ENCODE measurements at places on chromosomes 5 and 9.

DNA sequence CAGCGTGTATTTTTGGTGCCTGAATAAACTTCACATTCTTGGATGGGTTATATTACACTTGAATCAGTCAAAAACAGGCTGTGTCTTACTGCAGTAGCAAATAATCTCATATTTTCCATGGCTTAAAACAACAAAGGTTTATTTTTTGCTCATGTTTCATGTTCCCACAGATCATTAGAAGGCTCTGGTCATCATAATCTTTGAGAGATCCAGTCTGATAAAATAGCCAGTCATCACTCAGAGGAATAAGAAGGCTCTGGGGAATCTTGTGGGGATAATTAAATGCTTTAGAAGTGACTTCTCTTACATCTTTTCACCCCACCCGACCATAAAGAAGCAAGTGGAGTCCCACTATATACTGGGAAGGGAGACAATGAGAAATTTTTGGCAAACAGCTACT, 417.7 kb downstream of the PSAT1 start:
- H3K27ac ChIP-seq = no peak overlapping the region
- H3K27me3 ChIP-seq = no peaks in the 10 kb centered on the region
- no peak overlapping the region for H3K4me3 ChIP-seq
- DNase-seq = no peak
- H3K36me3 ChIP-seq = no peaks in the 10 kb centered on the region

DNA sequence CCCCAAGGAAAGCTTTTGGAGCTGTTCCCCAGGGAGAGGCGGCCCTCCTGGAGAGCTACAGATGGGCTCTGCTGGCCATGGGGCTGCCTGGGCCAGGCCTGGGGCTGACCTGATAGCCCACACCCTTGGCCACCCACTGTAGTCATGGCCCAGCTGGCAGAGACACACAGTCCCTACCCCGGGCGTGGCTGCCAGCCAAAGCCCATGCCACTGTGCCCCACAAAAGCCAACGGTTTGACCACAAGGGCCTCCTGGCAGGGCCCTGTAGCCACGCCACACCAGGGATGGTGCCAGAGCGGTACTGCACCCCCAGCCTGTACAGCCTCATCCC, 15.2 kb downstream of the NACC2 start:
- H3K4me3 ChIP-seq = no peak overlapping the region
- no peaks in the 10 kb centered on the region for H3K27me3 ChIP-seq
- DNase-seq = no peak
- no peak overlapping the region for H3K27ac ChIP-seq
- no peaks in the 10 kb centered on the region for H3K36me3 ChIP-seq
- H3K4me1 ChIP-seq = peaks cover 13% of the 10 kb centered on the region

DNA sequence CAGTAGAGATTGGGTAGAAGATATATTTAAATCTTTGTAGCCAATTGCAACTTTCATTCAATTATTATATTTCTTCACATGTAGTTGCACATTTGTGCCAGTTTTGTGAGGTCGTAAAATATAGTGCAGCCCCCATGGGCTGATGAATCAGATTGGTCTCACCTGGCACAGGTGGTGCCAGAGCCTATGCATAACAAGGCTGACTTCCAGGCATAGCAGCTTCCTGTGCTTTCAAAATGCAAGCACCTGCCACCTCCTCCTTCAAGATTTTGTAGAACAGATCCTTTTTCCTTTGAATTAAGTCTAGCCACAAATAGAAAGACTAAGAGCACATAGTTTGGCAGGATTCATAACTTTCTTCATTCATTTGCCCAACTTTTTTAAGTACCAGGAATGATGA, 87.1 kb downstream of the STARD4 start:
- H3K27ac ChIP-seq = no peak overlapping the region
- DNase-seq = no peak
- no peaks in the 10 kb centered on the region for H3K27me3 ChIP-seq
- no peak overlapping the region for H3K4me3 ChIP-seq
- H3K36me3 ChIP-seq = peaks cover 66% of the 10 kb centered on the region

GRCh38 chr5:87829217-87829551, 416.5 kb upstream of the CCNH start:
- H3K27ac ChIP-seq = no peak overlapping the region
- no peak overlapping the region for H3K4me3 ChIP-seq
- no peaks in the 10 kb centered on the region for H3K36me3 ChIP-seq
- no peaks in the 10 kb centered on the region for H3K4me1 ChIP-seq
- H3K27me3 ChIP-seq = no peaks in the 10 kb centered on the region
- DNase-seq = no peak

DNA sequence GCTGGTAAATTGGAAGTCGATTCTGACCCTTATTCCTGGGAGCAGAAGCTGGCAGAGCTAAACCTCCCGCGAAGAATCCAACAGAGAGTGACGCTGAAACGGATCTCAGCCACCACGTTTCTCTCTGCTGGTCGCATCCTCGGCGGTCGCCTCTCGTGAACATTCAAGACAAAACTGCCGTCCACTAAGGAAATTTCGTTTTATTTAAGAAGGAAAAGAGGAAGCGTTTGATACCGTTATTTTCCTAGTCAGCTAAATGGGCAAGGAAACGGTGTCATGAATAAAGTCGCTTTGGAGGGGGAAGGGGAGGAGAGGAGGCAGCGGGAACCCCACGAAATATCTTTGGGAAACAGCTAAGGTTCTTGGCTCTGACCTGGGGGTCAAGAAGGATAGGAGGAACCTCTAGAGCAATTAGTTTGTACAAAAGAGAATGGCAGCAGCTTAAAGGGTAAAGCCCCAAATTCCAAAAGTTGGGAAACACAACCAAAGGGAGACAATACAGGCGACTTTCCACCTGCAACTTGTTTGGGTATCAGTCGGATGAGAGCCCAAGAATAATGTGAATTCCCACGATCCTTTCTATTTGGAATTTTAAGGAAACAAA, 1.9 kb downstream of the FOXB2 start:
- peak overlapping the region; percentile 11 for H3K27ac ChIP-seq
- peak overlapping the region; percentile 7 for H3K4me3 ChIP-seq
- H3K27me3 ChIP-seq = peaks cover 96% of the 10 kb centered on the region
- peaks cover 11% of the 10 kb centered on the region for H3K36me3 ChIP-seq

- no peak overlapping the region for H3K27ac ChIP-seq
- H3K27me3 ChIP-seq = no peaks in the 10 kb centered on the region
- H3K36me3 ChIP-seq = no peaks in the 10 kb centered on the region
Observed at GRCh38 chr5:67303356-67303755, 106.8 kb upstream of the CD180 start.

DNA sequence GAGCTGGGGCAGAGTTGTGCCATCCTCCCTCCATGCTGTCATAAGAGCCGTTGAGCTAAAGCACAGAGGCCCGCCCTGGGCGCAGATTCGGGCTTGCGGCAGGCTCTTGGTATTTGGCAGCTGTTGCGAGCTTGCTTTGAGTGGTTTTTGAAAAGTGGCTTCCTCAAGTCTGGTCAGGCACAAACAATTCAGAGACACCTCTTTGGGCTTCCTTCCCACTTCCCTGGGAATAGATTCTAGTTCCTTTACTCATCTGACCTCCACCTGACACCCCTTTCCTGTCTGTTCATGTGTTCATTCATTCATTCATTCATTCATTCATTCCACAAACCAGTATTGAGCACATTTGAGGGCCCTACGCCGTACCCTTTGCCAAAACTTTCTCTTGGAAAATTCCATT, 27.4 kb downstream of the NCS1 start:
- H3K27ac ChIP-seq = no peak overlapping the region
- no peaks in the 10 kb centered on the region for H3K36me3 ChIP-seq
- no peak for DNase-seq
- no peaks in the 10 kb centered on the region for H3K4me1 ChIP-seq
- no peak overlapping the region for H3K4me3 ChIP-seq
- peaks cover under 1% of the 10 kb centered on the region for H3K27me3 ChIP-seq

GRCh38 chr5:133847301-133847700, 121.1 kb downstream of the C5orf15 start:
- peaks cover 18% of the 10 kb centered on the region for H3K4me1 ChIP-seq
- DNase-seq = no peak
- H3K27ac ChIP-seq = no peak overlapping the region
- no peak overlapping the region for H3K4me3 ChIP-seq
- H3K27me3 ChIP-seq = peaks cover 45% of the 10 kb centered on the region

DNA sequence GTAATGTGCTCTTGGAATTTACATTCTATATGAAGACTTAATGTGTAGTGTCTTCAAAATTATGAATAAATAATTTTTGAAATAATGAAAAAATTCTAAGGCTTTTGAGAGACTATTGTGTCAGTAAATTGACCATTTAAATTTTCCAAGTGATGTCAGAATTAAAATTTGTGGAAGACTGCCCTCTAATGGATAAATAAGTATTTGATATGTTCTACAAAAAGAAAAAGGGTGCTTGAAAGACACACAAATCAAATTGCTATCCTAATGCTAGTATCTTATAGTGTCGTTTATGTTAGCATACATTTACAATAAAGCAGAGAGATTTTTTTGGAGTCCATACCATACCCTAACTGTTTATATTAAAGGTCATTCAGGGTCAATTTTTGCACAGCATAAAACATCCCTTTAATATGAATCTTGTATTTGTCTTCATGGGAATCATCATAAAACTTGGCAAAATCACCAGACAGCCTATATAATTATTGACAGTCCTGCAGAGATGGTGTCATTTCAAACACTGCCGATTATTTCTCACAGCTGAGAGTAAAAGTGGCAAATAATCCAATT, 120.8 kb upstream of the SLC27A6 start:
- H3K27ac ChIP-seq = no peak overlapping the region
- DNase-seq = no peak
- H3K4me3 ChIP-seq = no peak overlapping the region

DNA sequence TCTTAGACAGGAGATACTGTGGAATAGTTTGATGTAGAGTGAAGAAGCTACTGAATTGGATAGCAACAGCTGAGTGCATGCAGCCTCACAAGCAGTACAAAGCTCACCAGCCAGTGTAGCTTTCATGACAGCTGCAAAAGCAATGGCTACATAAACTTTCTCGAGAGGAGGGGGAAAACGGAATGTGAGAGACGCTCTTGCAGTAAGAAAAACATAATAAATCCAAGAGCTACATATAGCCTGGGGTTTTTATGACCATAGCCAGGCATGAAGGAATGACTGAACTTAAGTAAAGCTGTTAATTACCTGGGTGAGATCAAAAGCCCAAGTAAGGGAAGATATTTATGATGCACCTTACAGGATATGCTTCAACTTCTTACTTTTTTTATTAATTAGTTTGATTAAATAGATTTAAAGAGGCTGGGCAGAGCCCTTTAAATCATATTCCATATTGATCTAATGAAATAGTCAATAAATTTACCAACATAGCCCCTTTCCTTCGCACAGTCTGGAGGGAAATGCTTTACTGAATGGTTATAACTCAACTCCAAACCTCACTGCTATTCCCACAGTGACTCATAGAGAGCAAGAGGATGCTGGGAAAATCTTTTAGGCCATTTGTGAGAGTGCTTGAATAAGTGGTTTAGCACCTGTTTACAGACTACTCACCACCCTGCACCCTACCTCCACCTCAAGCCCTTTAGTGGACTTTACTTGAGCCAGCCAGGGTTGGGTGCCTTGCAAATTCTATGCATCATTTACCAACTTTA, 407.2 kb upstream of the CLINT1 start:
- no peak overlapping the region for H3K27ac ChIP-seq
- no peaks in the 10 kb centered on the region for H3K27me3 ChIP-seq
- no peak for DNase-seq
- H3K36me3 ChIP-seq = no peaks in the 10 kb centered on the region

All from activated naive CD4-positive, alpha-beta T cell treated with anti-CD3 and anti-CD28 coated beads, Interleukin-2, amount 10 ng/mL, durations not matched to agents 7 days and 5 days (primary cell).